ENCODE measurements at places on chromosomes 12 and 14.

GRCh38 chr12:77231501-77231918 is 166.1 kb upstream of the E2F7 start:
- DNase-seq = no peak

DNA sequence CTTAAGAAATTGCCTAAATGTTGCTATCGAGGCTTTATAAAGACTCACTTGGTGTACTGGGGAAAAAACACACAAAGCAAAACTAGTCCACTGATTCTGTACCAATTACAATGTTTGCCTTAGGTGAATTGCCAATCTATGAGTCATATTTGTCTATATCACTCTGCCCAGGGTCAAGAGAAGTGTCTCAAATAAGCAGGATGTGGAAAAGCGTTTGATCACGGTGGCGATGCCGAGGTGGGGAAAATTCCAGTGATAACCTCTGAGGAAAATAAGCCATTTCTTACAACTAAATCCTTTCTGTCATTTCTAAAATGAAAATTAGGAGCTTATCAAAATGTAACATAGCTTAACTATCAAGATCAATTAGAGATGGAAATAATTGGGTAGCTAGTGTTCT is 148.6 kb upstream of the DIO3 start:
- no peak for DNase-seq

DNA sequence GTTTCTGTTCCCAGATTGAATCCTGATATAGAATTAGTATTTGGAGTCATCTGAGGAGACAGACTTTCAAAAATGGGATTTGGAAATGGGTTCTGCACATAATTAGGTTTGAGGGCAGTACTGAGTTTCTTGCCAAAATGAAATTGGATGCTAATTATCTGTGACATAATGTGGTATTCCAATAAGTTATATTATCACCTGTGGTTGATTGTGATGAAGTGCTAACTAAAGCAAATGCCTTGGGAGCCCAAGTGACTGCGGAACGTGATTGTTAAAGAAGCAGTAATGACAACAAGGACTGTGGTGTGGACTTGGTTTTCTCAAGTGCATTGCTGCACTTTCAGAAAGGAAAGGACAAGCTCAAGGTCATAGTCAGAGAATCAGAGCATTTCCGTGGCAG is 337.0 kb downstream of the IPO8 start:
- DNase-seq = no peak

DNA sequence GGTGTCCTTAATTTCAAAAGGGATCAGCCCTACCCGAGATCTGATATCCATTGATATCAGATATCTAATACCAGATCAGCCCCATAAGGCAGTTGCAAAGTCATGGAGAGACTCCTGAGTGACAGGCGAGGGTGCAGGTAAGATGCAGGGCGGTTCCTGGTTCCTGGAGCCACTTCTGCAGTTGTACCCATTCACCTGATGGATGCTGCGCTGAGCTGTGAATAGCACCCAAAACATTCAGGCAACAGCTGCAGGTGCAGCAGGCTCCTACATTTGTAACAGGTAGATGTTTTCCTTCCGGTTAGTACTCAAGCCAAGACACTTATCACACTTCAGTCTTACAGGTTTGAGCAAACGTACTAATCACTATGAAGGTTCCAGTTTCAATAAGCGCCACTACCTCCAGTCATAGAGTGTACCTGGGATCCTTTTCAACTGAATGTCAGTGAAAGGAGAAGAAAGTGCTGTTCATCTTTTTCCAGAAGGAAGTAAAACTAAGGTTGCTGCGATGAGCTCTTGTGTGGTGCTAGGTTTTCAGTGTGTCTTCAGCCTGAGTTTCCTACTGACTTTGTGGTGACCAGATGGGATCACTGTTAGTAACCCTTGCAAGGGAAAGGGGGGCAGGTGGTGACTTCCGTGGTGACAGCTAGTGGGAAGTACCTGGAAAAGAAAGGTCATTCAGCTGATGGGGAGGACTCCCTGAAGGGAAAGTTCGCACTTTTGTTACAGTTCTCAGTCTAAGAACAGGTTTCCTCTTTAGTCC is 1.9 kb downstream of the ATP6V0A2 start:
- DNase-seq = no peak

DNA sequence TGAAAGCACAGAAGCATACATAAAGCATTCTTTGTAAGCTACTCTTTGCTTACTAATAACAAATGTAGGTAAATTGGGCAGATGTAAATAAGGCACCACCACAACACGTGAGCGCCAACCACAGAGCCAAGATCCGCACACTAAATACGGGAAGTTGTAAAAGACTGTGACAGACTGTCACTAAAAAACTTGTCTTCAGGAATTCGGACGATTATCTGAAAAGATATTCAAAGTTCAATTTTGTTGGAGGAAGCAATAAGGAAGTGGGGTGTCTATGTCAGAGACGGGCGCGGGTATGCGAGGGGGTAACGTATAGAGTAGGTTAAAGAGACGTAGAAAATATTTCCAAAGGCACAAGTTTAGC is 1.5 kb upstream of the HSP90B1 start:
- no peak for DNase-seq

DNA sequence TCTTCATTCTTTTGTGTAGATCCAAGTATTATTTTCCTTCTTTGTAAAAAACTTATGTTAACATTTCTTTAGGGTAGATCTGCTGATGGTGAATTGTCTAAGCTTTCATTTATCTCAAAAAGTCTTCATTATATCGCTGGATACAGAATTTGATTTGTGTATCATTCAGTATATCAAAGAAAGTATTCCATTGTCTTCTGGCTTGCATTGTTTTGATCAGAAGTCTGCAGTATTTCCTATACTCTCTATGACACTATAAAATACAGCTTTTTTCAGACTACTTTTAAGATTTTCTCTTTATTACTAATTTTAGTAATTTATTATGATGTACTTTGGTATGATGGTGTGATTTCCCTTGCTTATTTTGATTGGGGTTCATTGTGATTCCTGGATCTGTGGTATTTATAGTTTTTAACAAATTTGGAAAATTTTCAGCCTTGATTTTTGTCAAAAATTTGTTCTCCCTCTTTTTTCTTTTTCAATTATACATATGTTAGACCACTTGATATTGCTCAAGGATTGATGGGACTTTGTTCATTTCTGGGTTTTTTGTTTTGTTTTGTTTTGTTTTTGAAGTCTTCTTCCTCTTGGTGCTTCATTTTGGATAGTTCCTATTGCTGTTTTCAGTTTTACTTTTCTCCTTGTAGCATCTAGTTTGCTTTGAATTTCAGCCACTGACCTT is 176.5 kb downstream of the ZFP36L1 start:
- DNase-seq = no peak

- DNase-seq = no peak
Measured at GRCh38 chr12:92253301-92253700, 107.7 kb upstream of the BTG1 start.

DNA sequence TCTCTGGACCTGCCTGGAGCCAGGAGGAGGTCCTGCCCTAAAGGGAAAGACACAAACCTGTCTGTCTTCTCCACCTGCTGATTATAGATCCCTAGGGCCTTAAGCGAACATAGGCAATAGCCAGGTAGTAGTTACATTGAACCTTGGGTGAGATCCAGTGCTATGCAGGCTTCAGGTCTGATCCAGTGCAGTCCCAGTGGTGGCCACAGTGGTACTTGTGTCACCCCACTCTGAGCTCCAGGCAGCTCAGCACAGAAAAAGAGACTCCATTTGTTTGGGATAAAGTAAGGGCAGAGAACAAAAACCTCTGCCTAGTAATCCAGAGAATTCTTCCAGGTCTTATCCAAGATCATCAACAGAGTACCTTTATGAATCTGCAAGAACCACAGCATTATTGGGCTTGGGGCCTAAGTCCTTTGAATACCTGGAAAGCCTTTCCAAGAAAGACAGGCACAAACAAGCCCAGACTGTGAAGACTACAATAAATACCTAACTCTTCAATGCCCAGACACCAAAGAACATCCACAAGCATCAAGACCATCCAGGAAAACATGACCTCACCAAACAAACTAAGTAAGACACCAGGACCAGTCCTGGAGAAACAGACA is 60.4 kb upstream of the KTN1 start:
- DNase-seq = no peak

GRCh38 chr12:64243809-64244208 is 21.7 kb upstream of the KICS2 start:
- DNase-seq = no peak

- no peak for DNase-seq
Measured at GRCh38 chr14:54105898-54106297, 149.3 kb upstream of the BMP4 start.

- DNase-seq = no peak
Measured at GRCh38 chr14:81826081-81826480, 292.4 kb upstream of the SEL1L start.

DNA sequence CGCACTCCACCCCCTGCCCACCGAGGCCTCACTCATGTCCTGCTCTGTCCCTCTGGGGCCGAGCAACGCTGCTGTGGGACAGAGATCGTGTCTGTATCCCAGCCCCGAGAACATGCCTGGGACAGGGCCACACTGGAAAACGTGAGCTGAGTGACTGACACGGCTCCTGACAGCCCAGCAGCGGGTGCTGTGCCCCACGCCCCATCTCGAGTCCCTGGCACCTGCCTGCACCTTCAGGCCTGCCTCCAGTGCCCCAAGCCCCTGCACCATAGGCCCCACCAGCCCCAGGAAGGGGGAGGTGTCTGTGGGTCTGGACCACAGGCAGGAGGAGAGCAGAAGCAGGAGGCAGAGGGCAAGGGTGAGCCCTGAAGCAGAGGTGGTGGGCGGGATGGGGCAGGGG is 34.6 kb upstream of the UBC start:
- no peak for DNase-seq

DNA sequence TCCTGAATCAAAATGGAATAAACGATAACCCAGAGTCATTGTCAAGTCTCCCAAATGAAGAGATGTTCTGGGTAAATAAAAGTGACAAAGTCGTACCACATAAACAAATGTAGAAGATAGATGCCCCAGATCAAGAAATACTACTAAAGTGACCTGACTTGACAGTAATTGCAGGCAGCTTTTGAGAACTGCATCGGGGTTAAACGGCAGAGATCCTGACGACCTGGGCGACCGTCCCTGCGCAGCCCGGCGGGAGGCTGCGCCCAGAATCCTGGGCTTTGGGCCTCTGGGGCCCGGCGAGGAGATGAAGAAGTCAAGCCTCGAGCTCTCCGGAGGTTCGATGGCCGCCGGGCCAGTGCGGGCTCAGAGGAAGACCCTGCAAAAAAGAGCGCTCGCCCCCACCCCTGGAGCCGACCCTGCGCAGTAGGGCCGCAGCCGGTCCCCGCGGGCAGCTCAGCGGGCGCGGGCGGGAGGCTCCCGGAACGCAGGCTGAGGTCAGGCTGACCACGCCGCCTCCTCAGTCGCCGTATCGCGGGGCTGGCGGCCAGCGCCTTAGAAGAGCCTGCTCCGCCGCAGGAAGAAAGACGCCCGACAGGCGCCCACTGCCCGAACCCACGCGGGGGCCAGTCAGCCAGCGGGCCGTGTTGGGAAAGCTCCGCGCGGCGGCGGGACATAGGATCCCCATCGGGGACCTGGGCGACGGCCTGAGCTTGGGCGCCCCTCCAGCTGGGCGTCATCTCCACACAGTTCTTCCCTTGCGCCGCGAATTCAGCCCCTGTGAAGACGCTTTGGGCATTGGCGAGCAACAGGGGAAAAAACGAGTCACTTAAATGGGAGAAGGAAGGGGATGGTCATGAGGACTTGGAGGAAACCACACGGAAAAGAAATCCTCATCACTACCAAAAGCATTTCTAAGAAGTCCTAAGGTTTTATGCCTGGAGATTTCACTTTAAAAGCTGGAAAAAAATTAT is 16.0 kb downstream of the NKX2-1 start:
- no peak for DNase-seq

GRCh38 chr12:121942145-121942718 is 23.8 kb downstream of the CFAP251 start:
- no peak for DNase-seq

DNA sequence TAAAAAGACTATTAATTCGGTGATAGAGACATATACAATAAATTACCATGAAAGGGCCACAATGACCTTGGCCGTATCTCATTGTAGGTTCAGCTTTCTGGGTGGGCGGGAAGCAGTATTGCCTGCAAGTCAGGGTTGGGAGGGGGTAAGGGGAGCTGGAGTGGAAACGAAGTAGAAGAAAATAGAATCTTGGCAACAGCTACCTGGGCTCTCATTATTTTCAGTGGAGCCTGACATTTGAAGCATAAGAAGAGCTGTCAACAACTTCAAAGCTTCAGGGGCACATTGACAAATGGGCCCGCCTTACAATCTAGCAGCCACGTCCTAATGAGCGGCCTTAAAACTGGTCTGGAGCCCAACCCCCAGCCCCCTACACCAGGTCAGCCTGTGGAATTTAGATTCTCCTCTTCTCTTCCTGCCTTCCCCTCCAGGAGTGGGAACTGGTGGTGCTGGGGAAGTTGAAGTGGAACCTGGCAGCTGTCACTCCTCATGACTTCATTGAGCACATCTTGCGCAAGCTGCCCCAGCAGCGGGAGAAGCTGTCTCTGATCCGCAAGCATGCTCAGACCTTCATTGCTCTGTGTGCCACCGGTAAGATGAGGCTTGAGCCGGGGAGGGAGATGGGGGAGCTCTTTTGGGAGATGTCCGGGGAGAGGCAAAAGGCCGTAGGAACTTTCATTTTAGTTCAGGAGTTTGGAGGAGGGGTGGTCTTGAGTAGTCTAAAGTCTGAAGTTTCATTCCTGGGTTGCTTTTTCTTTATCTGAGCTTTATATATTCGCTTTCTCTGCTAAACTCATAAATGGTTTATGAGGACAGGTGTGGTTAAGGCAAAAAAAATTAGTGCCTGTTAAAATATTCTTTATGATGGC is 5.0 kb downstream of the CCND2 start:
- no peak for DNase-seq

- DNase-seq = no peak
Measured at GRCh38 chr14:29721586-29721985, 206.1 kb downstream of the PRKD1 start.

DNA sequence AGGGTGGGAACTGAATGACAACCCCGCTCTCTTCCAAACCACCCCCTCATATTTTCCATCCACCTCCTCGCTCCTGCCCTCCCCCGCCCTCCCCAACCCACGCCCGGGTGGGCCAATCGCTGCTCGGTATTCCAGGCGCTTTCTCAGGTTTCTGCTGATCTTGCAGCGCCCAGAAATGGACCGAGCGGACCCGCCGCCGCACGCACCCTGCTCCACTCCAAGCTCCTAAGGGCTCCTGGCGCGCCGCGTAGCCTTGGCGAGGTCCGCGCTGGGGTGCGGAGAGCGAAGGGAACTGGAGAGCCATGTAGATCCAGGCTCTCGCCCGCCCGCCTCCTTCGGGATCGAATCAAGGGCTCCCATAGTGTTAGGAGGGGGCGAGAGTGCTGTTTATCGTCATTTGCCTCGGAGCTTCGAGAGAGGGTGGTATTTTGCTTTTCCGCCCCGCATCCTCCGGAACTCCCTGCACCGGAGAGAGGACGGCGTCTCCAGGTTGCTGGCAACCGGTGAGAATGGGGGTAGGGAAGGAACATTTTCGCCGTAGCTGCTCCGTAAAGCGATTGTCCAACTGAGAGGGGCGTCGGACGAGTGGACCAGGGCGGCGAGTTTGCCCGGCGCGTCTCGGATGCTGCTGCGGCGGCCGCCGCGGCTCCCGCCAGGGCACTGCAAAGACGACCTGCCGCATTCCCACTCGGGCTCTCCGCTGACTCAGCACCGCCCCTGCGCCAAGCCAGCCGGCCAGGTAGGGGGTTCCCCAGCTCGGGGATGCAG is at the start of gene KCNA1:
TSS of gene KCNA1 (plus strand) at position 172 of the 768 bp plus-strand sequence. CDS start 1,474 bp downstream, outside the sequence.
- no peak for DNase-seq

Data from NCI-H187 treated with DMSO at 0.1 percent for 48 hours (cell line).